ENCODE measurements at places on chromosomes 5 and 9. TPM values are rescaled to one million over a fixed set of nuclear protein-coding genes. Genes with fewer than 3 reads are reported as not detected.

Gene PCDHB4
- total RNA-seq, result 7.5 TPM

DNA sequence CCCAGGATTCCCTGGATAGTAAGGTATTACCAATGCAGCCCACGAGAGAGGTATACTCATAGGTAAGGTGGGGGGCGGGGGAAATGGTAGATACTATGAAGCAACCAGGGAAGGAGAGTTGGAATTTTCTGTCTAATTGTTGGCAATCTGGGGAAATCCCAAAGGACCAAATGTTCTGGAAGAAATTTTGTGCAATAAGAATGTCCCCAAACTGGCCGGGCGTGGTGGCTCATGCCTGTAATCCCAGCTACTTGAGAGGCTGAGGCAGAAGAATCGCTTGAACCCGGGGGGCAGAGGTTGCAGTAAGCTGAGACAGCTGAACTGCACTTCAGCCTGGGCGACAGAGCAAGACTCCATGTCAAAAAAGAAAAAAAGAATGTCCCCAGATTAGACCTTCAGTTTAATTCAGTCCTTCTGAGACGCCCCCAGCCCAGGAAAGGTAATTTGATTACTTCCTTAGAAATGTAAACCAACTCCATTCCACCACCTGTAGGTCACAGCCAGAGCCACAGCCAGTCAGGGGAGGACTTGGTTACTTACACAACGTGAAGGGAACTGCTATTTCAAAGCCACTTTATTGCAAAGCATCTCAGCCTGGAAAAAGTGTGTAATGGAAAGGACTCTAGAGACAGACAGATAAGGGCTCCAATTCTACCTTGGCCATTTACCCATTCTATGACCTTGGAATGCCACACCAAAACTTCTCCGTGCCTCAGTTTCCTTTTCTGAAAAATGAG, 50.0 kb upstream of the KLF4 start:
- DNase-seq, result no peak

- no peak for DNase-seq
Observed at GRCh38 chr5:6026766-6027406, 351.5 kb downstream of the MED10 start.

Gene SLC34A1
- total RNA-seq, result not detected

GRCh38 chr5:95763941-95764340, 32.8 kb downstream of the RHOBTB3 start:
- no peak for DNase-seq

GRCh38 chr9:134185536-134186011, 21.2 kb upstream of the RNU6ATAC start:
- no peak for DNase-seq

Gene LCN9
- total RNA-seq, result not detected

GRCh38 chr5:16559702-16560101, 57.1 kb downstream of the RETREG1 start:
- no peak for DNase-seq

DNA sequence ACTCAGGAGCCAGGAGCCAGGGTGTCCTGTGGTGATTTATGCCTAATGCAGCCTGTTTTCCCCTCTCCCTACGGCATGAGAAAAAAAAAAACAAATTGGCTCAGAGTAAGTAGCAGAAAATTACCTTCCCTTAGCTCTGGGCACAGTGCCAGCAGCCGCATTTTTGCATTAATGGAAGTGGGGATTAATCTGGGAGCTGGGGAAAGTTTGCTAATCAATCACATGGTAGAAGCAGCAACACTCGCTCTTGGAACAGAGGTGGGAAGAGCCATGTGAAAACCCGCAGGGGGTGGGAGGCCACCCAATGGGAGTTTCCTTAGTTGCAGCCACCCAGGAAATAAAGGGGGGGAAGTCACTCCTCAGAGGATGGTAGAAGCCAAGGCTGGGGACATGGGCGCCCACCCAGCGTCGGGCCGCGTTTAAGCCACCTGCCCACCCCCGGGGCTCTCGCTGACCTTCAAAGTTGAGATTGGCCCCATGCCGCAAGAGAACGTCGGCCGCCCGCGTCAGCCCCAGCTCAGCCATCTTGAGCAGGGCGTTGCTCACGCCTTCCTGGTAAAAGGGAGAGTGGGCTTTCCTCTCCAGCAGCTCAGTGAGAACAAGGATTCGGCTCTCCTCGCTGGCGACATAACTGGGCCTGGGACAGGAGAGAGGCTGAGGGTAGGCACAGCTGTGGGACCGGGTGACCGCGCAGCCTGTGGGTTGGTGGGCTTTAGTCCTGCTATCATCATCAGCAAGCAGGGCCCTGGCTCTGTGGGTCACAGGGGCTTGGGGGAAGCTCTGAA, 1.7 kb downstream of the ASB6 start:
- DNase-seq, result no peak

DNA sequence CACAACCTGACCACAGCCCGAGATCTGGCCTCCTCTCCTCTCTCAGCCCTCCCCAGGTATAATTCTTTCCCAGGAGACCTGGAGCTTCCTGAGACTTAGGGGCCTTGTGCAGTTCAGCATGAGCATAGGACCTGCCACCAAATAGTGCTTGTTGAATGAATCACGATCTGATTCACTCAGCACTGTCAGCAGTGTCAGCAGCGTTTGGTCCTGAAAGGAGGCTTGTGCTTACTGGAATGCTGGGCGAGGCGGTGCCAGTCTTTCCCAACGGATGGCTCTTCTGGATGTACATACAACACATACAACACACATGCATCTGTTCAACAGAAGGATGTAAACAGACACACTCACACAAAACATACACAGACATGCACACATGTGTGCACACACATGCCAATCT, 173.3 kb downstream of the COL23A1 start:
- no peak for DNase-seq

DNA sequence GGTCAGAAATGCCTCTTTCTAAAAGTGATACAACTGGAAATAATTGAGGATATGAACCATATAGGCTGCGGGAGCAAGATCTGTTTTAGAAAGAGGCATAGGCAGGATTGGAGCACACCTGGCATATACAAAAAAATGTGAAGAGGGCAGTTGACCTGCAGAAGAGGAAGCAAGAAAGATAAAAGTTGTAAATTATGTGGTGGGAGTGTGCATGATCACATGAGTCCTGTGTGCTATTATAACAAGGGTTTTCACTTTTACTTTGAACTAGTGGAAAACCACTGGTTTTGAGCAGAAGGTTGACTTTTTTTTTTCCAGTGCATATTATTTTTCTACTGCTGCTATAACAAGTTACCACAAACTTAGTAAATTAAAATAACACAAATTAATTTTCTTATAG, 489.3 kb downstream of the ANXA1 start:
- no peak for DNase-seq

Gene ZNF618
- total RNA-seq, result 11.8 TPM

DNA sequence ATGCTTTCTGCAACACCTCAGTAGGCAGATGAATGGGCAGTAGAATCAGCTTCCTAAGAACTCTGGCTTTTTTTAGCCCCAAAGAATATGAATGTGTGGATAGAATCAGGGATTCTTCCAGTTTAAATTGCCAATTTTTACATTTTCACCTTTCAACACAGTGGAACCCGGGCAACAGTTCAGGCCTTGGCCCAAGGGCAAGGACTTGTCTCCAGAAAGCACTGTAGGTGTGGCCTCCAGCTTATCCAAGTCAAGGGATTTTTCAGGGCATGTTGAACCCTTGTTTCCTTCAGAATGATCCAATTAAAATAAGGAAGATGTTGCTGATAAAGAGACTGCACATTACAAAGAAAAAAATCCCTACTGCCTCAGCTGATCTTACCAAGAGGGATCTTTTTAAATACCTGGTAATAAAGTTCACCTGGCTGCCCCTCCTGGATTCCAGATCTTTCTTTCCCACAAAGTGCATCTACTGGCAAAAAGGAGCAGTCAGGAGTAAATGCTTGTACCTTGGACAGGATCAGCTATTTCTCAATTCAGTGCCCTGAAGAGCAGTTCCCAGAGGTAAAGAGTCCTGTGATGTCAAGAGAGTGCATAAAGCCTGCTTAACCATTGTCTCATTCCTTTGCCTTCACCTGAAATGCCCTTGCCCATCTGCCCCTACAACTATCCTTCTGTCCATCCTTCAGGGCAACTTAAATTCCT, 80.1 kb upstream of the PLPP6 start:
- DNase-seq, result no peak

GRCh38 chr5:55929020-55929799, 65.6 kb downstream of the IL6ST start:
- no peak for DNase-seq

- DNase-seq, result no peak
Observed at GRCh38 chr5:59139695-59140094, 556.8 kb downstream of the RAB3C start.

GRCh38 chr9:78698371-78698770, 401.4 kb downstream of the PSAT1 start:
- no peak for DNase-seq

Gene SPINK5
- not detected for total RNA-seq

Gene FGF1
- 20.3 TPM for total RNA-seq

Gene SLC36A3
- total RNA-seq, result not detected

DNA sequence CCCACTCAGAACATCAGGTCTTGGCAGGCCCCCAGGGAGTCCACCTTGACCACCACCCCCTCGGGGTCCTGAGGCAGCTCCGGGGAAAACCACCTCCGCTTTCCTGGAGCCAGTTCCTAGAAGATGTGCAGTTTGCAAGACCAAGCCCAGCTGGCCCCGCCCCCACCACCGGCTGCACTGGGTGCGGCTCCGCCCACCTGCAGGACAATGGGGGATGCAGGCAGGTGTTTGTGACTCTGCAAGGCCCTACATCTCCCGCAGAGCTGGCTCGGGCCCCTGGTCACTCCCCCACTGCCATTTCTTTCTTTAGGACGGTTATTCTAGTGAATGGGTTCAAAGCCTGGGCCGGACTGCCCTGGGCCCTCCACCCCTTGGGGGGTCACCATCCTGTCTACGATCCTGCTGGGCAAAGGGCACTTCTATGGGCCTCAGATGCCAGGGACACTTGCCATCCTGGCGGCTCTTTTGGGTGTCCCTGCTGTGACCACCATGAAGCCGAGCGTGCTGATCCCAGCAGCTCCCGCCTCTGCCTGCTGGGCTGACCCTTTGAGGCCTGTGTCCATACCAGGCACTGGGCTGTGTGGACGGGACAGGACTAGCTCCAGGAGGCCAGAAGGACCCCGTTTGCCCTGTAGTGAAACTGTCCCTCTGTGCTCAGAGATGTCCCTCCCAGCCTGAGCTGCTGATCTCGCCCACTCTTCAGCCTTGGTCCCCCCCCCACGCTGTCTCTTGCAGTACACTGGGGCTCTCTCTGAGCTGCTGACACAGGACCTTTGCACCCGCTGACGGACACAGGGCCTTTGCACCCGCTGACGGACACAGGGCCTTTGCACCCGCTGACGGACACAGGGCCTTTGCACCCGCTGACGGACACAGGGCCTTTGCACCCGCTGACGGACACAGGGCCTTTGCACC, 5.9 kb upstream of the NACC2 start:
- no peak for DNase-seq

DNA sequence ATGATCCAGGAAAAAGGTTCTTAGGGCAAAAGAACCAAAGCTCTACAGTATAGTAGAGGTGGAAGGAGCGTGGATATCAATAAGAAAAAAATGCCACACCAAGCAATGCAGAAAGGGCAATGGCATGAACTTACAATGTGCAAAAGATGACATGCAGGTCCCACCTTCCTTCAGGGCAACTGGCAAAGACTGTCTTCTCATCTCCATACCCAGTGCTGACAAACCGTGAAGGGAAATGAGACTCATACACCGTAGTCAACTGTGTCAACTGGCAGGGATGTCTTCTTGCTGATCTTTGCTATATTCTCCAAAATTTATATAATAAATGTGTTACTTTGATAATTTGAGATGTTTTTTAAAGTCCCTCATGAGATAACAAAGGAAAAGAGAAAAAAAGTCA, 36.0 kb downstream of the MED27 start:
- no peak for DNase-seq

- no peak for DNase-seq
Observed at GRCh38 chr5:74240783-74241750, 399.5 kb downstream of the ENC1 start.

Gene FBP1
- total RNA-seq, result 41.1 TPM

DNA sequence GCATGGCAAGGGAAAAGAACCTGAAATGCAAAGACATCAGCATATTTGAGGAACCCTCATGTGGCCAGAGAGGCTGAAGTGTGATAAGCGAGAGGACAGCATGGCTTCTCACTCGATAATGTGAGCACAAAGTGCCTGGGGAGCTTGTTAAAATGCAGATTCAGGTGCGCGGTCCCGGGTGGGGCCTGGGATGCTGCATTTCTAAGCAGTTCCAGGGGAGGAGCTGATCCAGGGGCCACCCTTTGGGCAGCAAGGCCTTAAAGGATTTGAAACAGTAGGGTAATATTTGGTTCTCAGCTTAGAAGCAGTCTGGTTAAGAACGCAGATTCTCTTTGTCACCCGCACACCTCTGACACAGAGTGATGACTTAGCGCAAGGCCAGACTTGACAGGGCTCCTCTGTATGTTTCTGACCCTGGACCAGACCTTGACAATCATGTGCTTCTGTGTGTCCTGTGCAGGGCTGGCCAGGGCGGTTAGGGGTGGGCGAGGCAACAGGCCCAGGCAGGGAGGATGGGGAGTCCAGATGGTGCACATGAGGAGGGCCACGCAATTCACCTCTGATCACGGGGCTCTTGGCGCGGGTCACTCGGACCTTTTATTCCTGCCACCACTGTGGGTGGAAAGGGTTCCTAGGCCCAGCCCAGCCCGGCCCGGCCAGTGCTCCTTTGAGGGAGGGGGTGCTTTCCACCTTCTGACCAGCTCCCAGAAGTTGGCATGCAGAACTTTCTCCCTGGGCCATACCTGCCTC, 62.8 kb upstream of the TBC1D2 start:
- DNase-seq, result no peak

Gene ORM2
- total RNA-seq, result not detected

GRCh38 chr5:41527201-41527779, 16.9 kb upstream of the PLCXD3 start:
- no peak for DNase-seq

Gene MZB1
- total RNA-seq, result not detected

GRCh38 chr9:121584421-121584820, 67.0 kb upstream of the DAB2IP start:
- no peak for DNase-seq
